NCI-H2227 treated with DMSO at 0.1 percent for 48 hours (cell line): ENCODE measurements at places on chromosomes 7 and 10.

DNA sequence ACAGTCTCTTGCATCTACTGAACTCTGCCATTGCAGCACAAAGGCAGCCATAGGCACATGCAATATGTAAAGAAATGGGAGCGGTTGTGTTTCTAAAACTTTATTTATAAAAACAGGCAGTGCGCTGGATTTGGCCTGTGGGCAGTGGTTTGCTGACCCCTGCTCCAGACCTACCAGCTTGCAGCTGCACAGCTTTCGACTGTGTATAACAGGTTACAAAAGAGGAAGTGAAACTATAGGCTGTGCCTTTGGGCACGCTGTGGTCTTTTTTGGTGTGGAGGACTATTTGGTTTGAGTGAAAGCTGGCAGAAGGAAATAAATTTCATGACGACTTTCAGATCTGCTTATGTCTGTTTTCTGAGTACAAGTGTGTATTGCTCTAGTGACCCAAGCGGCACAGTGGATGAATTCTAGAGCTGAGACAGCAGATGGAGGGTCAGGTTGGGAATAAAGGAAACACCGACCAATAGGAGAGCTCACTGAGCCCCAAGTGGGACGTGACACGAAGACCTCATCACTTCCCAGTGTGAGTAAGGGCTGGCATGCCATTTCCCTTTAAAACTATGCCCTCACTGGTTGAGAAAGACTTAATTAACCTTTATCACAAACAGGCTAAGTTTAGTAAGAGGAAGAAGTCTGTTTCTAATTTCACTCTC, 152.7 kb downstream of the ANK3 start:
- DNase-seq: no peak

GRCh38 chr10:124092250-124092859, 1.0 kb downstream of the CHST15 start:
- DNase-seq: no peak

DNA sequence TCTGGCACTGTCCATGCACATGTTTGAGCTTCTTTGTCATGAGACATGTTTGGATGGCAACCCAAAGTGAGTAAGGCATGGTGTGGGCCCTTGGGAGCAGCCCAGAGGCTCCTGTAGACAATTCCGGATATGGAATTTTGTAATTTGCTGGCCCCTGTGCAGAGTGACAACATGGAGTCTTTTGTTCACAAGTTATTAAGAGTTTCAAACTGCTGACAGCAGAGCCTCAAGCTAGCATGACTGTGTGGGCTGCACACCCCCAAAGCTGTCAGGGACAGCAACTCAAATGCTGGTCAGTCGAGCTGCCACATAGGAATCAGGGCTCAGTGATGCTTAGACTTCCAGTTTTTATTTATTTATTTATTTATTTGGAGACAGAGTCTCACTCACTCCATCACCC, 7.0 kb upstream of the MYL7 start:
- no peak for DNase-seq

GRCh38 chr10:49161411-49161997, 26.7 kb downstream of the TMEM273 start:
- no peak for DNase-seq

- DNase-seq: no peak
Measured at GRCh38 chr10:91800182-91800581, 2.0 kb downstream of the TNKS2 start.

DNA sequence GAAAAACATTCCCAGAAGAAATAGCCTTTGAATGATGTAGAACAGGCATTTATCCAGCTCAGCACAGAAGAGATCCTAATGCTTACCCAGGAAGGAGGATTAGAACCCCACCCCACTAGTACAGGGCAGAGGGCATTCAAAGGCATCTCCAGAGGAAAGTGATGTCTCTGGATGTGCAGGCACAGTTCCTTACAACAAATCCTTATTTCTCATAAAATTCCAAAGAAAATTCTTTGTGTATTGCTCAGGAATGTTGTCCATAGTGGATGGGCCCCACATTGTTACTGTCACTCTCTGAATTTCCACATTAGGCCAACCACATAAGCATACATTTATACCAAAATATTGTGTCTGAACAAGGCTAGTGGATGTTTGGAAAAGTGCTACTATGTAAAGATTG, 243.0 kb downstream of the ADRA2A start:
- DNase-seq: no peak

DNA sequence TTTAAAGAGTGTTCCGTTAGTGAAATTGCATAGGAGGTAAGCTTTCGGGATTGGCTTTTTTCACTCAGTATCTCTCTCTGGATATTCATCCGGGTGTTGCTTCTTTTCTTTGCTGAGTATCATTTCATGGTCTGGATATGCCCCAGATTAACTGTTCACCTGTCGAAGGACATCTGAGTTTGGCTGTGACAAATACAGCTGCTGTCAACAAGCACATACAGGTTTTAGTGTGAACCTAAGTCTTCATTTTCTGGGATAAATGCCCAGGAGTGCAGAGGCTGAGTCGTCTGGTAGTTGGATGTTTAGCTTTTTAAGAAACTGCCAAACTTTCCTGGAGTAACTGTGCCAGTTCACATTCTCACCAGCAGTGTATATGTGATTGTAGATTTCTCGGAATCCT, 5.6 kb downstream of the DOCK1 start:
- no peak for DNase-seq

- no peak for DNase-seq
Measured at GRCh38 chr10:115604627-115605026, 511.5 kb downstream of the ATRNL1 start.

- DNase-seq: no peak
Measured at GRCh38 chr7:100044718-100045117, 4.9 kb upstream of the ZSCAN21 start.

- DNase-seq: no peak
Measured at GRCh38 chr7:98024075-98024474, 34.1 kb upstream of the OCM2 start.

GRCh38 chr10:97129666-97130065, 56.1 kb downstream of the SLIT1 start:
- no peak for DNase-seq

- DNase-seq: no peak
Measured at GRCh38 chr7:85184599-85185423, 2.0 kb downstream of the SEMA3D start.

- DNase-seq: no peak
Measured at GRCh38 chr10:96275685-96276418, 4.5 kb upstream of the BLNK start.
